ENCODE measurements at places on chromosomes 16 and 17.

DNA sequence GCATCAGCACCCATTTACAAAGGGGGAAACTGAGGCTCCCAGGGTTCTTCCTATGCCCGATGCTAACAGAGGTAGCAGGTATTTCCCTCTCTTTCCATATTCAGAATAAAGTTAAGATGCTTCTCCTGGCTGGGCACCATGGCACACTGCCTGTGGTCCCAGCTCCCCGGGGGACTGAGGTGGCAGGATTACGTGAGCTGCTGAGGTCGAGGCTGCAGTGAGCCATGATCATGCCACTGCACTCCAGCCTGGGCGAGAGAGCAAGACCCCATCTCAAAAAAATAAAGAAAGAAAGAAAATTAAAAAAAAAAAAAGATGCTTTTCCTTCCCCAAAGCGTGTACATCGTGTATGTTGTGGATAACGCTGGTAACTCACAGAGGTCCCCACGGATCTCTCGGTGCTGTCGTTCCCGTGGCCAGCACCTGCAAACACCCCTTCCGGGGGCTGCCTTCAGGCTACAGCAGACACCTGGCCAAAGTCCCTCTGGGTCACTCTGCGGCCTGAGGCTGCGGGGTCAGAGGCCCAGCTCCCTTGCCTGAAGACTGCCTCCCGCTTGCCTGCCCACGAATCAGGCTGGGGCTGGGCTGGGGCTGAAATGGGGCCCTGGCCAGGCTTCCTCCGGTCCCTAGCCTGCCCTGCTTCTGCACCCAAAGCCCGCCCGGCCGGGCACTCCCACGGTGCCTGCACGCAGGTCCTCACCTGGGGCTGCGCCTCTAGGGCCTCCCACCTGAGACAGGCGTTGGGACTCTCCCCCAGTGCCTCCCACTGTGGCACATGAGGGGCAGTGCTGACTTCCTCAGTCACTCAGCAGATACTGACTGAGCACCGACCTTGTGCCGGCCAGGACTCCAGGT is 63.1 kb downstream of the ZDHHC7 start:
- no peak for DNase-seq

GRCh38 chr16:85667841-85668413 is 20.8 kb downstream of the GINS2 start:
- DNase-seq = no peak

DNA sequence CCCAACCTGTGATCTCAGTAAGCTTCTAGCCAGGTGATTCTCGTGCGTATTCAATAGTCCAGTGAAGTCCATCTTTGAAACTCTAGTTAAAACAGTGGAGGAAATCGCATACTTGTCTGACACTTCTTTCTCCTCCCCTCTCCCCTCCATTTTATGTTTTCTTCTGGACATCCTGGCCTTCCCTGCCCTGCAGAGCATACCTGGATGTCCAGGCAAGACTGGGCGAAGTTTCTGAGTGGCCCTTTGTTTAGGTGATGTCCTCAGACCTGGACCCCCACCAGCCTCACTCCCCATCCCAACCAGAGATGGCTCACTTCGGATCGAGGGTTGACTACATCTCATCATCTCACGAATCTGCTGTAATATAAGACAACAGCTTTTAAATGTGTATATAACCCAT is 65.7 kb downstream of the CCDC182 start:
- DNase-seq = no peak

- no peak for DNase-seq
Measured at GRCh38 chr16:76278980-76279379, 1.8 kb downstream of the CNTNAP4 start.

DNA sequence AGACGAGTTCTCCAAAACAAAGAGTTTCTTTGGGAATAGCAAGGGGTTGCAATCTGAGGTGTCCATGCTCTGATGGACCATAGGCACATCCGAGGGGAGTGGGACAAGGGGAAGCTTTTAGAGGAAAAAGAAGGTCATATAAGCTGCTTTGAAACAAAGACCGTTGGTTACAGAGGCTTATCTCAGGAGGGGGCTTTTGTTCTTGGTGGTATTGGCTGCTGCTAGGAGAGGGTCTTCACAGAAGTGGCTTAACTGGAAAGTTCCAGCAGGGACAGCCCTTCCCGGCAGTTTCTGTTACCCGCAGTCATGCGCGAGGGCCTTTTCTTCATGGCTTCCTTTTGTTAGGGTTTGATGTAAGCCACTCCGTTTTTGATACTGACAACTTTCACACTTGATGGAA is 76.0 kb downstream of the RAP1GAP2 start:
- DNase-seq = no peak

DNA sequence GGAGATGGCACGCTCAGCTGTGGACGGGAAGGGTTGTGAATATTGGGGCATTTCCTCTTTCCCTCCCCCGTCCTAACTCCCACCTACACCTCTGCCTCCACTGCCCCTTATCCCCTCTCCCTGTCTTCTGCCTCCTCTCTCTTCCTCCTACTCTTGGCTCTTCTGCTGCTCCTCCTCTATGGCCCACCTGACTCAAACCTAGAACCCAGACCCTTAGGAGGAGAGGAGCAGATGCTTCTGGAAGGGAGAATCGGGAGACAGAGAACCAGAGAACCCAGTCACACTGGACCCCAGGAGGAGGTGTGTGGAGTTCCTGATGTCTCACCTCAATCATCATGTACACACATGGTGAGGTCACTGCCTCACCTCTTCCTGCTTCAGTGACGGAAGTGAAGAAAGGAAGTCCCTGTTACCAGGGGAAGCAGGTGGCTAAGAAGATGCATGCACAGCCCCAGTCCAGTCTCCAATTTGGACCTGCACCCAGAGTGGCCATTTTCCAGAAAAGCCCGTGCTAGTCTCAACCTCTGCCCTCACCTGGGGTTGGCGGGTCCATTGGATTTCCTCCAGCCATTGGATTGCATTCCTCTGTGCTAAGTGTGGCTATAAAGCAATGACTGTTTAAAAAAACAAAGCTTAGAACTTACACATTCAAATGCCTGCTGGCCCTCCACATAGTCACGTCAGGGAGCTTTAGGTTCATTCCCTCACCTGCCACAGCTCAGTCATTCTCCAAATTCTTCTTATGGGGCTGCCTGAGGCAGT is 4.0 kb downstream of the RNF222 start:
- DNase-seq = peak; percentile 14

DNA sequence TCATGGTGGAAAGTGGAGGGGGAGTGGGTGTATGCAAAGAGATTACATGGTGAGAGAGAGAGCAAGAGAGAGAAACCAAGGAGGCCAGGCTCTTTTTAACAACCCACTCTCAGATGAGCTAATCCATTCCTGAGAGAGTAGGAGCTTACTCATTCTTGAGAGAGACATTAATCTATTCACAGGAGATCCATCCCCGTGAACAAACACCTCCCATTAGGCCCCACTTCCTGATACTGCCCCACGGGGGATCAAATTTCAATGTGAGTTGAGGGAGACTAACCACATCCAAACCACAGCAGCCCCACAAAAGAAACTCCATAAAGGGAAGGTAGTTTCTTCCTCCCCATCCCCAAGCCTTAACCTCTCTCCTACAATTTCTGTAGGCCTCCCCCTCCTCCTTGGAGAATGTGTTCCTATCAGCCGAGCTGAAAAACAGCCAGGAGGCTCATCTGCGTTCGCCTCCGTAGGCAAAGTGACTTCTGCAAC is 450.0 kb downstream of the NPIPA7 start:
- no peak for DNase-seq

DNA sequence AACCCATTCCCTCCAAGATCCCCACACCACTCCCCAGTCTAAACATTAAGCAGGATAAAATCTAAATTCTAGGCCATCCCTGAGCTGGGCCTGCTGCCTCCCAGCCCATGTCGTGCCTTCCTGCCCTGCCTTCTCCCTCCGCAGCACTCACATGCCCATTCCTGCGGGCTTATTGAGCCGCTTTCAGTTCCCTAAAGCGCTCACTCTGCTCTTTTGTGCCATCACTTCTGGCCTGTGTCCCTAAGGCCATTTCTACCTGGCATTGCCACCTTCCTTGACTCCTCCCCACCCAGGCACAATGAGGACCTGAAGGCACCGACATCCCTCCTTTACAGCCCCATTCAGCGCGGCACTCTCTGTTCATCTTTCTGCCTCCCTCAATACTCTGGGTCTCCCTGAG is 13.0 kb upstream of the RAB5C start:
- DNase-seq = no peak

DNA sequence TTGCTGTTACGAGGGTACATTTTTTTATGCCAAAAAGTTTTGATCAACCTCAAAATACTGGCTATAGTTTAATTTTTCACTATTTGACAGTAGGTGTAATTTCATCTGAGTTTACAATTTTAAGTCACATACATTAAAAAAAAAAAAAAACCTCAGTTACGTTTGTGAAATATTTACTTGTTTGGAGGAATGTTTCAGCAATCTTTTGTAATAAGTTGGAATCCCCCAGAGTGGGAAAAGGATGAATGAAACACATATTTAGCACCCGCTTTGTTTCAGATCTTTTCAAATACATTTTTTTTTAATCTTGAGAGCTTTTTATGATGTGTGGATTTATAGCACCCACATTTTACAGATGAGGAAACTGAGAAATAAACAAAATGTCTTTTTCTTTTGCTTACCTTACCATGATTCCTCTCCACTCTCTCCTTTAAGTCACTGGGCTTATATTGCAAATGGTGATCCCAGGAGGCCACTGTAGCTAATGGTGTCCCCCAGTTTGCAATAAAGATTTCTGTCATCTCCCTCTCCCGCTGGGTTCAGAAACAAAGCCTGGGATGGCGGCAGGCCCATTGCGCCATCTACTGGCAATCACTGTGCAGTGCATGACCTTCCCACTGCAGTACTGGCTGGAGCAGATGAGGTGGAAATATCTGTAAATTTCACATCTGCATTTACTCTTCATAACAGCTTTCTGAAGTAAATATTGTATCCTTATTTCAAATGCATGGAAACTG is 27.7 kb downstream of the TBC1D3B start:
- peak; percentile 39 for DNase-seq

DNA sequence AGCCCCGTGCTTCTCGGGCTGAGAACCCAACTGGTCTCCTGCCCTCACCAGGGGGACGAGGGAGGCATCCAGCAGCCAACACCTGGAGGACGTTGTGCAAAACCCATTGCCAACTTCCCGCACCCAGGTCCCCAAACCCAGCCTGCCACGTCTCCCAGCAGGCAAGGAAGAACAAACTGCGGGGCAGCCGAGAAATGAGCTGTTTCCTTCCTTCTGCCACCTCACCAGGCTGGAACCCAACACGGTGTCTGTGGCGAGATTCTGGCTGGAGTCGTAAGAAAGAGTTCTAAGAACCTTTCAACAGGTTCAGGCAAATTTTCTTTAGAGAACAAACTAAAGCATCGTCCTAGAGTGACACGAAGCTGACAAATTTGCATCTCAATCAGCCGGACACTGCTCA is 3.6 kb downstream of the SLC43A2 start:
- no peak for DNase-seq

DNA sequence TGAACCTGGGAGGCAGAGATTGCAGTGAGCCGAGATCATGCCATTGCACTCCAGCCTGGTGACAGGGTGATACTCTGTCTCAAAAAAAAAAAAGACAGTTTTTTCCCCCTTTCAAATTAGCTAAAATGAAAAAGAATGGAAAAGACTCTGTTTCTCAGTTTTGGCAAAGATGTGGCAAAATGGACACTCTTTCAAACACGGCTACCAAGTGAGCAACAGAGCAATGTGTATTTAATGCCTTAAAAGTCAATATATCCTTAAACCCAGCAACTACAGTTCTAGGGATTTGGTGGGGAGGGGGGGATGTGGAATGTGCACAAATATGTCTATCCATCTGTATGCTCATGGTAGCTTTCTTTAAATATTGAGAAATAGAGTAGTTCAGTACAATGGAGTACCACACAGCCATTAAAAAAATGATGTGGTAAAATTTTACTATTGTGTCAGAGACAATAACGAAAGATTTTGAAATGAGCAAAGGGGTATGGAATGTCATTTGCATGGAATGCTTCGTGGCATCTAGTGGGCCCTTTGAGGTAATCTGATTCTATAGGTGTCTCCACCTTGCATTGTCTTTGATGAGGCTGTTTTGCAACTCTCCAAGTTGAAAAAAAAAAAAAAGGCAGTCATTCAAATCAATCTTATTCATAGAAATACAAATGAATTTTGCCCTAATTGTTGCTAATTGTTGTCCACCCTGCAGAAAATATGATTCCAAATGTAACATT is 108.1 kb downstream of the AXIN2 start:
- DNase-seq = no peak
